ENCODE measurements at places on chromosomes 11 and 22. TPM values are rescaled to one million over a fixed set of nuclear protein-coding genes. Genes with fewer than 3 reads are reported as not detected.

Gene AMOTL1
- 53.4 TPM for total RNA-seq

Gene SLC22A6
- not detected for total RNA-seq

Gene FOXR1
- not detected for total RNA-seq

Gene CARD16
- total RNA-seq: 86.3 TPM

Gene C11orf87
- not detected for total RNA-seq

Gene MIOX
- not detected for total RNA-seq

Gene MAPK12
- 118 TPM for total RNA-seq

Gene IGSF22
- total RNA-seq: not detected

Gene GNG3
- not detected for total RNA-seq

Gene MS4A10
- total RNA-seq: not detected

Gene SHANK3
- total RNA-seq: 42.7 TPM

Gene USP47
- total RNA-seq: 63.5 TPM

Gene CHRNA10
- total RNA-seq: 0.93 TPM

Gene CRYBB1
- total RNA-seq: not detected

Gene SLC6A5
- not detected for total RNA-seq

Gene C1QTNF5
- 127 TPM for total RNA-seq

Gene POTEH
- not detected for total RNA-seq

Gene OR51B4
- not detected for total RNA-seq

Gene PAMR1
- 0.84 TPM for total RNA-seq

Gene OR52H1
- total RNA-seq: not detected

Gene ROM1
- total RNA-seq: 5.4 TPM

Gene ACER3
- 30.1 TPM for total RNA-seq

Gene LSP1
- total RNA-seq: 0.42 TPM

Gene PRG3
- total RNA-seq: not detected

Gene OR10G8
- not detected for total RNA-seq

Gene MACROD1
- 17.5 TPM for total RNA-seq

Gene RBMXL2
- total RNA-seq: not detected

Gene ADAMTS8
- total RNA-seq: not detected

Gene MFRP
- not detected for total RNA-seq

Gene KRTAP5-4
- not detected for total RNA-seq

Gene HEPN1
- total RNA-seq: not detected

Gene GGT1
- 2.6 TPM for total RNA-seq

Gene FXYD2
- total RNA-seq: 0.74 TPM

Gene OSBPL5
- total RNA-seq: 74.9 TPM

Gene BTG4
- total RNA-seq: not detected

Gene LINC01488
- total RNA-seq: not detected

Gene CDC42EP1
- 22.6 TPM for total RNA-seq

Gene KREMEN1
- 0.56 TPM for total RNA-seq

Gene TMEM138
- total RNA-seq: 12.8 TPM

Gene HEPHL1
- not detected for total RNA-seq

Gene BBOX1
- not detected for total RNA-seq

Gene OR8G5
- not detected for total RNA-seq

Gene TENM4
- total RNA-seq: 2.9 TPM

Gene NPTXR
- 0.34 TPM for total RNA-seq

Gene KCNJ1
- total RNA-seq: 0.34 TPM

Gene C11orf52
- total RNA-seq: 0.47 TPM

Gene OR52N4
- not detected for total RNA-seq

Gene MYO7A
- 7.7 TPM for total RNA-seq

Gene C22orf42
- total RNA-seq: not detected

Measured in dermis blood vessel endothelial cell (primary cell).